ENCODE measurements at places on chromosomes 12 and 14. TPM values are rescaled to one million over a fixed set of nuclear protein-coding genes. Genes with fewer than 3 reads are reported as not detected.
A peak's percentile ranks its signal among the peaks of the same experiment; 100 is the strongest.

- peak; percentile 16 for DNase-seq
- no peak overlapping the region for H3K4me3 ChIP-seq
- H3K36me3 ChIP-seq = no peaks in the 10 kb centered on the region
Observed at GRCh38 chr14:88559852-88560251, 3.0 kb upstream of the ZC3H14 start.

TSHR gene
- total RNA-seq = not detected

DNA sequence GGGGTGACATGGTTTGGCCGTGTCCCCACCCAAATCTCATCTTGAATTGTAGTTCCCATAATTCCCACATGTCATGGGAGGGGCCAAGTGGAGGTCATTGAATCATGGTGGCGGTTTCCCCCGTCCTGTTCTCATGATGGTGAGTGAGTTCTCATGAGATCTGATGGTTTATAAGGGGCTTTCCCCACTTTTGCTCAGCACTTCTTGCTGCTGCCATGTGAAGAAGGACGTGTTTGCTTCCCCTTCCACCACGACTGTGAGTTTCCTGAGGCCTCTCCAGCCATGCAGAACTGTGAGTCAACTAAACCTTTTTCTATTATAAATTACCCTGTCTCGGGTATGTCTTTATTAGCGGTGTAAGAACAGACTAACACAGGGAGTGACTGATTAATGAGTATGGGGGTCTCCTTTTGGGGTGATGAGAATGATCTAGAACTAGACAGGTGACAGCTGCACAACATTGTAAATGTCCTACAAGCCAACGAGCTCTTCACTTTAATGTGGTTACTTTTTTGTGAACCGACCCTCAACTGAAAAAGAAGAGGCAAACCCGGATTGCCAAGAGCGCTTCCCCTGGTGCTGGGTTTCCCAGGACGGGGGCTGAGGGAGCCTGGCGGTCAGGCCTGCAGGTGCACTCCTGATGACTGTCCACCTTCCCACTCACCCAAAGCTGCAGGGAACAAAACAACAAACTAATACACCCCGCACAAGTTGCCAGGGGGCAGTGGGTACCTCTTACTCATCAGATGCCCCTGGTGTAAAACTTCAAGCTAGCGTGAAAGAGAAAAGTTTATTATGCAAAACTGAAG is 90.1 kb downstream of the NCOR2 start:
- no peaks in the 10 kb centered on the region for H3K27me3 ChIP-seq
- no peak overlapping the region for H3K4me3 ChIP-seq

TAS2R19 gene
- total RNA-seq = 2.9 TPM

- H3K27me3 ChIP-seq = no peaks in the 10 kb centered on the region
- H3K4me1 ChIP-seq = peaks cover 29% of the 10 kb centered on the region
- peaks cover 80% of the 10 kb centered on the region for H3K36me3 ChIP-seq
- no peak for DNase-seq
- peak overlapping the region; percentile 75 for H3K27ac ChIP-seq
Observed at GRCh38 chr14:91310606-91311283, 66.2 kb upstream of the GPR68 start.

DNA sequence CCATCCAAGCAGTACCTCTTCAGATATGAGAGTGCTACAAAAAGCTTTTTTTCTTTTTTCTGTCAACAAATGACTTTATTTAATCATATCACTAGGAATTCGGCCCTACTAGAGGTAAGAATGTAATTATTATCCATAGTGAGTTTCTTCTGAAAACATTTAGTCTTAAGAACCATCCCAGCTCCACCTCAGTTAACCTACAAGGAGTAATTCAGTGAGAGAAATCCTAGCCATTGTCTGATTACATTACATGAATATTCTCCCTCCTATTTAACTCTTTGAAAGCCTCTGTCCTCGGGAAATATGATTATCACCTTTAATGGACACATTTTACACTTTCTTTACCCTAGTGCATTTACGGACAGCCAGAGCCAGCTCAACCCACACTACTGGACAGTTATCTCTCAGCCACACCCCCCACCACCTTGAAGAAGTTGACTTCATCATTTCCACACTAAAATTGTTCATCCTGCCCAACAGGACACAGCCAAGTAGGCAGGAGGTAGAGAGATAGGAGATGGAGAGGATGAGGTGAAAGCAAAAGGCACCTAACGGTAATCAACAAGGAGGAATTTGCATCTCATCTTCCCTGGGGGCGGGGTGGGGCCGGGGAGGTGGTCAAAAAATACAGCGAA is 1.3 kb downstream of the PPFIA2 start:
- H3K4me1 ChIP-seq = peaks cover 20% of the 10 kb centered on the region
- DNase-seq = no peak
- H3K36me3 ChIP-seq = no peaks in the 10 kb centered on the region
- H3K27me3 ChIP-seq = peaks cover 28% of the 10 kb centered on the region
- no peak overlapping the region for H3K27ac ChIP-seq
- no peak overlapping the region for H3K4me3 ChIP-seq

- no peaks in the 10 kb centered on the region for H3K27me3 ChIP-seq
- no peaks in the 10 kb centered on the region for H3K36me3 ChIP-seq
- DNase-seq = peak; percentile 13
- H3K4me1 ChIP-seq = no peaks in the 10 kb centered on the region
- H3K27ac ChIP-seq = no peak overlapping the region
Observed at GRCh38 chr14:97641827-97642226, 844.6 kb downstream of the VRK1 start.

DNA sequence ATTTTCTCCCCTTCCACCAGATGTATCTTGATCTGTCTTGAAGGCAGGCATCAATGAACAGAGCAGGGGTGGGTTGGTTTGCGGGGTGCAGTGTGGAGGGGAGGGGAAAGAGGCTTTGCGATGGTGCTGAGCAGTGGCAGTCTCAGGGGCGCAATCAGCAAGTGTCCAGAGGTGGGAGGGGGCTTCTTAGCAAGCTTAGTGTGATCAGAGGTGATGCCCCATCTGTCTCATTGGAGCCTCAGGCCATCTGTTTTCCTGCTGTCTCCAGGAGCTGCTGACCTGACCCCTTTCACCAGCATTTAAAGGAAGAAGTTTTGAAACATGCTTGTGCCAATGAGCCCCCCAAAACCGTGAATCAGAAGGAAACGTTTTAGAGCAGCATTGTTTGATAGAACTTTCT is 187.7 kb upstream of the LHX5 start:
- no peaks in the 10 kb centered on the region for H3K36me3 ChIP-seq
- H3K4me3 ChIP-seq = no peak overlapping the region
- H3K27me3 ChIP-seq = no peaks in the 10 kb centered on the region
- DNase-seq = no peak

GRCh38 chr12:56071648-56072047 is 8.3 kb upstream of the ERBB3 start:
- no peak for DNase-seq
- H3K4me1 ChIP-seq = no peaks in the 10 kb centered on the region
- H3K27me3 ChIP-seq = no peaks in the 10 kb centered on the region
- no peak overlapping the region for H3K4me3 ChIP-seq

- no peaks in the 10 kb centered on the region for H3K27me3 ChIP-seq
- no peak overlapping the region for H3K27ac ChIP-seq
Observed at GRCh38 chr12:131943389-131943788, 6.4 kb upstream of the EP400 start.

- no peak overlapping the region for H3K4me3 ChIP-seq
- H3K27me3 ChIP-seq = no peaks in the 10 kb centered on the region
- H3K4me1 ChIP-seq = peaks cover 2% of the 10 kb centered on the region
- H3K36me3 ChIP-seq = no peaks in the 10 kb centered on the region
- no peak overlapping the region for H3K27ac ChIP-seq
- no peak for DNase-seq
Observed at GRCh38 chr12:64797156-64797555, 27.3 kb upstream of the TBC1D30 start.

- H3K27me3 ChIP-seq = no peaks in the 10 kb centered on the region
- no peak overlapping the region for H3K27ac ChIP-seq
- H3K4me1 ChIP-seq = no peaks in the 10 kb centered on the region
- DNase-seq = no peak
Observed at GRCh38 chr12:65779091-65779642, 45.1 kb upstream of the HMGA2 start.

DNA sequence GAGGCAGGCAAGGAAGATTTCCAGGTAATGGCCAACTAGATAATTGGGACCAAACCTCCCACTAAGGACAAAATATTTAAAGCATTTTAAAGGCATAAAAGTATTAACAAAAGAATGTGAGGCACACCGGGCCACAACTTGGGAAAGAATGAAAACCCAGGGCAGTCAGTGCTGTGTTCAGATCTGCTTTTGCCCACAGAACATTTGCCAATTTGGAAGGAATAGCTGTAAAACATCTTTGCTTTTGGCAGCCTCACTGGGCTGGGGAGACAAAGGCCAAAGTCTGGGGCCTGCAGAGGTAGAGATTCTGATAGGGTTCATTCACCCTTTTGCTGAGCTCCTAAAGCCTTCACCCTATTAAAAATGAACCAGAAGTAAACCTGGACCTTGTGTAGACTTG is 82.3 kb downstream of the SYNE3 start:
- no peaks in the 10 kb centered on the region for H3K4me1 ChIP-seq
- DNase-seq = no peak
- H3K27ac ChIP-seq = no peak overlapping the region
- no peak overlapping the region for H3K4me3 ChIP-seq

ACOT2 gene
- 16.3 TPM for total RNA-seq

E2F7 gene
- total RNA-seq = 1.1 TPM

GRCh38 chr12:100908501-100908900 is 113.9 kb downstream of the ANO4 start:
- H3K27me3 ChIP-seq = no peaks in the 10 kb centered on the region
- no peak for DNase-seq
- no peaks in the 10 kb centered on the region for H3K36me3 ChIP-seq
- no peak overlapping the region for H3K27ac ChIP-seq
- no peaks in the 10 kb centered on the region for H3K4me1 ChIP-seq

GRCh38 chr12:2891240-2892053 is 756 bp downstream of the TULP3 start:
- H3K4me1 ChIP-seq = peaks cover 17% of the 10 kb centered on the region
- peaks cover 3% of the 10 kb centered on the region for H3K36me3 ChIP-seq
- peak overlapping the region; percentile 77 for H3K27ac ChIP-seq
- DNase-seq = no peak
- no peaks in the 10 kb centered on the region for H3K27me3 ChIP-seq
- peak overlapping the region; percentile 80 for H3K4me3 ChIP-seq

DNA sequence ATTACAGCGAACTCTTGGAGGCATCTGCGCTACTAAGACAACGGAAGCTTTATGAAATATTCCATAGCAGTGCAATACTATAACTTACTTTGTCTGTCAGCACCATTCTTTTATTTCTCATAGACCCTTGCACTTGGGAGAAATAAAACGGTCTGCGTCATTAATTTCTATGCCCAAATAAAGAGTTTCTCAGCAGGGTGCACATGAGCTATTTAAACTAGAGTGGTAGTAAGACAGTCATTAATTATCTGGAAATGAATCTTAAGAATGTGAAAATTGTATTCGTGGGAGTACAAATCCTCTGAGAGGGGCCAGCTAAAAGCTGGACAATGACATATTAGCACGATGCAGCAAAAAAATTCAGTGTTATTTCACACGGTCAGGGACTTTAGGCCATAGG is 903.4 kb upstream of the FOXG1 start:
- no peak overlapping the region for H3K27ac ChIP-seq
- H3K4me3 ChIP-seq = no peak overlapping the region
- H3K27me3 ChIP-seq = no peaks in the 10 kb centered on the region

- no peaks in the 10 kb centered on the region for H3K4me1 ChIP-seq
- no peak overlapping the region for H3K4me3 ChIP-seq
- no peak for DNase-seq
- H3K27ac ChIP-seq = no peak overlapping the region
- H3K36me3 ChIP-seq = no peaks in the 10 kb centered on the region
Observed at GRCh38 chr14:68316078-68316868, 476.6 kb downstream of the ZFP36L1 start.

C12orf54 gene
- total RNA-seq = not detected

DNA sequence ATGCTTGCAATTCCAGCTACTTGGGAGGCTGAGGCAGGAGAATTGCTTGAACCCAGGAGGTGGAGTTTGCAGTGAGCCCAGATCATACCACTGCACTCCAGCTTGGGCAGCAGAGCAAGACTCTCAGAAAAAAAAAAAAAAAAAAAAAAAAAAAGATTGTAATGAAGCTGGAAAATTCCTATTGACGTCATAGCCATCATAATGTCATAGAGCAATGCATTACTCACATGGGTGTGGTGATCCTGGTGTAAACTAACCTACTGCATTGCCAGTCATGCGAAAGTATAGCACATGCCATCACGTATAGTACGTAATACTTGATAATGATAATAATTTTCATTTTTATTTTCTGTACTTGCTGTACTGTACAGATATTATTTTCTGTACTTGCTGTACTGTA is 42.7 kb upstream of the NID2 start:
- no peaks in the 10 kb centered on the region for H3K27me3 ChIP-seq
- peaks cover 7% of the 10 kb centered on the region for H3K4me1 ChIP-seq
- no peak overlapping the region for H3K27ac ChIP-seq
- no peaks in the 10 kb centered on the region for H3K36me3 ChIP-seq
- H3K4me3 ChIP-seq = no peak overlapping the region
- DNase-seq = no peak

ACSS3 gene
- 2.9 TPM for total RNA-seq

- H3K4me1 ChIP-seq = peaks cover 10% of the 10 kb centered on the region
- peak overlapping the region; percentile 36 for H3K4me3 ChIP-seq
- no peak overlapping the region for H3K27ac ChIP-seq
- no peak for DNase-seq
- H3K36me3 ChIP-seq = no peaks in the 10 kb centered on the region
Observed at GRCh38 chr14:23183158-23183470, 346 bp downstream of the SLC7A8 start.

CORO1C gene
- total RNA-seq = 43.5 TPM

DNA sequence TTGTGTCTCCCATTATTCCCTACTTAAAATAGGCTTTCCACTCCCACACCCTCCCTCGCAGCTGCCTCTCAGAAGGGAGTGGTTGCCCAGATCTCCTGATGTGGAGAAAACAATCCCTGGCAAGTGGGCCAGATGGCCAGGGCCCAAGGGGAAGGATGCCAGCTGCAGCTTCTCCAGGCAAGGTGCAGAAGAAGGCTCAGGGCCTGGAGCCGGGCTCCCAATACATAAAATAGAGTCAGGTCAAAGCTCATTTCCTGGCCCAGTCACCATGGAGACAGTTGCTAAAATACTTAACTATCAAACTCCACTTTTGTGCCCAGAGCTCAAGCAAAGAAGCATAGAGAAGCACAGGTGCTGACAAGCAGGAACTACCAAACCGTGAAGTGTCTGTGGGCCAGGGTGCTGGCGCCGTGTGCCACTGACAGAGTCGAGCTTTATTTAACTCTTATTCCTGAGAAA is 45.7 kb upstream of the ITPR2 start:
- no peaks in the 10 kb centered on the region for H3K36me3 ChIP-seq
- H3K4me3 ChIP-seq = no peak overlapping the region
- no peak for DNase-seq
- no peaks in the 10 kb centered on the region for H3K27me3 ChIP-seq
- no peak overlapping the region for H3K27ac ChIP-seq

- H3K36me3 ChIP-seq = no peaks in the 10 kb centered on the region
- H3K27ac ChIP-seq = peak within 1 kb of the TSS; percentile 10
- peaks cover 33% of the 10 kb centered on the region for H3K4me1 ChIP-seq
- peak within 1 kb of the TSS; percentile 55 for H3K4me3 ChIP-seq
Observed at GRCh38 chr12:124993626-124994436, at the start of gene BRI3BP. Gene BRI3BP, plus strand, starts transcription at chr12:124993645. Its CDS starts 146 bp downstream, at chr12:124993791.

GPR84 gene
- total RNA-seq = 0.45 TPM

All from natural killer cell (primary cell).